Fibroblast of skin of abdomen (primary cell): ENCODE measurements at places on chromosomes 7 and 10.

DNA sequence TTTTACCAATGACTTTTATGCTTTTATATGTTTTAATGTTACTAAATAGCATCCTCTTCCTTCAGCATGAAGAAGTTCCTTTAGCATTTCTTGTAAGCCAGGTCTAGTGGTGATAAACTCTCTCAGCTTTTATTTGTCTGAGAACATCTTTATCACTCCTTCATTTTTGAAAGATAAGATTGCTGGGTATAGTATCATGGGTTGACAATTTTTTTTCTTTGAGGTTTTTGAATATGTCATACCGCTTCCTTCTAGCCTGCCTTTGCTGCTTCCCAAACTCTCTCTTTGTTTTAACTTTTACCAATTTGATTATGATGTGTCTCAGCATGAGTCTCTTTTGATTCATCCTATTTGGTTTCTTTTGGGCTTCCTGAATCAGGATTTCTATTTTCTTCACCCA, 108.2 kb upstream of the KAT6B start:
- DNase-seq: no peak

GRCh38 chr10:101182936-101183335, 46.3 kb downstream of the LBX1 start:
- DNase-seq: no peak

DNA sequence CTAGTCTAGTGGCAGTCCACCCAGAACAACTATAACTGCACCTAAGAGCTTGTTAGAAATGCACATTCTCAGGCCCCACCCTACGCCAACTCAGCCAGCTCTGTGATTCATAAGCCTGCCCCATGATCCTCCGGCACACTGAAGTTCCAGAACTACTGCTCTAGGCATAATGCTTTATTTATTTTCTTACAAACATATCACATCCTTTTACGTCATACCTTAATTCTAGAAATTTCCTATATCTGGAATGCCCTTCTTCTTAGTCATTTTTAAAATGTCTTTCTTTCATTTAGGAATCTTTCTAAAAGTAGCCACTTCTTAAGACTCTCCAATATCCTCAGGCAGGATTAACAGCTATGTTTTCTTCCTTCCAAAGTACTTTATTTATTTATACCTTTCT, 480.1 kb downstream of the INHBA start:
- no peak for DNase-seq

DNA sequence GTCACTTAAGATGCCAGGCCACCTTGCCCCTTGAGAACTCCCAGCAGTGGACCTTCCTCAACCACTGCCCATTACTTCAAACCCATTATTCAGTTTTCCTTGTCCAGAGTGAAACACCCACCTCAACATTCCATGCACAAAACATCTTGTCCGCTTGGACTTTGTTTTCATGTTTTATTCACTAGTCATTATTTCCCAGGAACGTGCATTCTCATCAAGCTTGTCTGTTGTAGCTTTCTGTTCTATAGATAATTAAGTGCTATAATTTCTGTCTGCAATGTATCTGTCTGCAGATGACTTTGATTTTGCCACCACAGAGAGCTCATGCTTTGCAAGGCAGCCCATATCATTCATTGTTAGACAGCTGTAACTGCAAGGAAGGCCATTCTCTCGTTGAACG, 117.4 kb downstream of the RAB18 start:
- DNase-seq: peak; percentile 93

DNA sequence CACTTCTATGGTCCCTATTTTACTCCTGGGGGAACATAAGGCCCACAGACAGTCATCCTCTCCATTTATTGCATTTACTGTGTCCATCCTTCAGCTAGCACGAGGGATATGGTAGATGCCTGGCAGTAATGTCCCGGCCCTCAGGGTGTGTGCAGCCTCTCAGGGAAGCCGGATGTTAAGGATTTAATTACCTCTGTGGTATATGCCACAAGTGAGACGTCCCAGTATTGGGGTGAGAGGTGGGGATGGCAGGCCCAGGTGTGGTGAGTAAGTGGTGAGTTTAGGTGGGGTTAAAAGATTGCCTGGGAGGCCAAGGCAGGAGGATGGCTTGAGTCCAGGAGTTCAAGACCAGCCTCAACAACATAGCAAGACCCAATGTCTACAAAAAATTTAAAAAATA, 144.9 kb downstream of the SH3PXD2A start:
- DNase-seq: no peak

DNA sequence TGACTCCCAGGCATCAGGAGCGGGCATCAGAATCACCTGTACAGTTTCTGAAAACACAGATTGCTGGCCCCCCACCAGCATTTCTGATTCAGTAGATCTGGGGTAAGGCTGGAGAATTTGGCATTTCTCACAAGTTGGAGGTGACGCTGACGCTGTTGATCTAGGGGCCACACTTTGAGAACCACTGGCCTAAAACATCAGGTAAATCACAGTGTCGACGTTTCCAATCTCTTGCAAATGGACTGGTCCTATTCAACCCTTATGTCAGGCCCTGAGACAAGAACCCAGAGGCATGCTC, 564.0 kb downstream of the KCNMA1 start:
- no peak for DNase-seq

DNA sequence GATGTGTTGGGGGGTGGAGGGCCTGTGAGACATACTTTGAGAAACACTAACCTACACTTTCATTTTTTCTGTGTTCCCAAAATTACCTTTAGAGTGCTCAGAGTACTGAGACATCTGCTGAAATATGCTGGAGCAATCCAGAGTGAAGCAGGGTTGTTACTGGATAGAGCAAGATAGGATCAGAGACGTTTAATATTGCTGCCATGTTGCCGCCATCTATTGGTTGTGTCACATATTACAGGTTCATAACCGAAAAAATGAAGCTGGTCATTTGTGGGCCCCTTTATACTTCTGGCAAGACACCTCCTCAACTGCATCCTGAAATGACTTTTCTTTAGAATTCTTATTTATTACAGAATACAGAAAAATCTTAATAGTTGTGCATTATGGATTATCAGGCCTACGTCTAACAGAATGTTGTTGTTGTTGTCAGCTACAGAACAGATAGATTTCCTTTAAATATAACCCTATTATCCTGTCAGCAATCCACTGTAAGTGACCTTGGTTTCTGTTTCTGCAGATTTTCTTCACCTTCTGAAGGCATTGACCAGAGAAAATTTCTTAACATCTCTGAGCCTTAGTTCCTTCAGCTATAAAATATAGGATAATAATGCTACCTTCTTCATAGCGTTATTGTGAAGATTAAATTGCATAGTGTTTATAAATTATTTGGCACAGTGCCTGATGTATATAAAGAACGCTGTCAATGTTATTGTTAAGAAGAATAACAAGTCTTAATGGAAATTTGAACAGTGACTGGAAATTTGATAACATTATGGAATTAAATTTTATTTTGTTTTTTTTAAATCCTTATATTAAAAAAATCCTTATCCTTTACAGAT, 16.2 kb upstream of the DLD start:
- DNase-seq: peak; percentile 59

DNA sequence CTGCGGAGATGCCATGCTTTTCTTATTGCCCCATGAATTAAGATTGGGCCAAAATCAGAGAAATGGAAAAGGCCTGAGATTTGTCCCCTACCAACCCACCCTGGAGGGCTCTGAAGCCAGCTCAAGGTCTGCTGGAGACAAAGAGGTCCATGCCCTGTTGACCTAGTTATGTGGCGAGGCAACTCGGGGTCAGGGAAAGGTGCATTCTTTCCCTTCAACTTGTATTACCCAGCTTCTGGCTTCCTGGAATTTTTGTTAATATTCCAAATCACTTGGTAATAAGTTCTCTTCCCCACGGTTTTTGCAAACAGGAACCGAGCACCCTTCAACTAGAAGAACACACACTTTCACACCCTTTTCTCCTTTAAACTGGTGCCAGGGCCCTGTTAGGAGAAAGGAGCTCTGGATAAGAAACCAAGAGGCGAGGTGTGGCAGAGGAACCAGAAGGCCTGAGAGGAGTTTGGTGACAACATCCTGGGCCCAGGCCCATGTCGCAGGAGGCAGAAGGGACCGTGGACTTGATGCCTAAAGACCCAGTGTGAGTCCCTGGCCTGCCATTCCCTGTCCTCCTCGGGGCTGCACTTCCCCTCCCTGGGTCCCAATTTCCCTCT, 12.5 kb upstream of the SFRP5 start:
- DNase-seq: no peak

GRCh38 chr7:47392241-47392759, 189.6 kb downstream of the TNS3 start:
- DNase-seq: peak; percentile 98
